ENCODE measurements at places on chromosomes 2 and 18.

DNA sequence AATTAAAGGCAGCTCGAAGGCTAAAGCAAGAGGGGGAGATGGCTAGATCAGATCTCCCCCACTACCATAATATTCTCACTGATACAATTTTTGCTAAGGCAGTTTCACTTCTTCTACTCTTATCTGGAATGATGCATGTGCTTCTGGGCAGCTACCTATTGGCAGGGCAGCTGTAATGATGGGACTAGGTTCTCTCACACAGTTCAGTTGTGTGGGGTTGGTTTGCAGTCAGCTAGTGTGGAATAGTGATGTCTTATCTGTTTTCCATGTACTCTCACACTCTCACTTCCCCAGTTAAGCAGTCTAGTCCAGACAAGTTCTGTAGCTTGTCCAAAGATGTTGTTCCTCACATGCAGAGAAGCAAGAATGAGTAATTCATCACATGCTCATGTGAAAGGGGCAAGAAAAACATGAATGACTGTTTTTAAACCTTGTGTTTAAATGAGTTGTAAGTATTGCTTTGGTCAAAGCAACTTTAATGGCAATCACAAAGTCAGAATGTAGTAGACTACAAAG lies 836.1 kb downstream of the CBLN2 start:
- no peak for DNase-seq

DNA sequence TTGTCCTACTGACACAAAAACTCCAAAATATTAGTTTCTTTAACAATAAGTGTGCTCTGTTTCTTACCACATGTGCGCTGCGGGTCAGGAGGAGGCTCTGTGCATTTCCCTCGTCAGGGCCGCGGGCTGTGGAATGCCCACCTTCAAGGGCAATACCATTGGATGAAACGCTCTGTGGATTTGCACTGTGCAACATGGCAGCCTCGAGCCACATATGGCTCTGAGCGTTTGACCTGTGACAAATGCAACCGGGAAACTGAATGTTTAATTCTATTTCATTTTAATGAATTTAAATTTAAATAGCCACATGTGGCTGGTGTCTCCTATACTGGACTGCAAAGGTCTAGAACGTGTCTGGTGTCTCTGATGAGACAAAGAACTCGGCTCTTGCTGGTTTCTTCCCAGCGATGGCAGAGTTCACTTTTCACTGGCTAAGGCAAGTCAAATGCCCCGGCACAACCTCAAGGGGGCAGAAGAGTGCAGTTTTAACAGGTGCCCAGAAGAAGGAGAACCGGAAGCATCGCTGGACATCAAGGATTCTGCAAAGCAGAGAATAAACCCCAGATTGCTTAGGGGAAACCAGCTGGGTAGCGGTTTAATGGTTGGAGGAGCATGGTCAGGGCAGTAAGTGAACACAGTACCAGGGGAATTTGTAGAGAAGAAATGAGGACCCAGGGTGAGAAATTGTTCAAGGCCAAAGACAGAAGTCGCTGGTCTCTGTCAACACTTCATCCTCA lies 37.0 kb upstream of the TMEM18 start:
- DNase-seq: peak; percentile 12

DNA sequence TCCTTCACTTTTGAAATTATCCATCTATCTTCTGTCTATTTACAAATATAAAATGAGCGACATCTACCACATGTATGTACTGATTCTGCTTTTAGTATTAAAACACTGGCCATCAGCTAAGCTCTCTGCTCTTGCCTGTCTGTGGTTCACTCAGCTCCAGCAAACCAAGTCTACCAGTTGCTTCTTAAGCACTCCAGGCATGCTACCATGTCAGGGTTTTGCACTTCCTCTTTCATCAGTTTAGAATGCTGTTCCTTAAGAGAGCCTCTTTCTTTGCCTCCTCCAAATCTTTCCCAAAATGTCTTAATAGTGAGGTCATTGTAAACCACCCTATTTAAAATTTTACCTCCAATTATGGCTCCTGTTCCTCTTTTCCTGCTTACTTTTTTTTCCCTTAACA lies 59.5 kb downstream of the SCN3A start:
- no peak for DNase-seq

DNA sequence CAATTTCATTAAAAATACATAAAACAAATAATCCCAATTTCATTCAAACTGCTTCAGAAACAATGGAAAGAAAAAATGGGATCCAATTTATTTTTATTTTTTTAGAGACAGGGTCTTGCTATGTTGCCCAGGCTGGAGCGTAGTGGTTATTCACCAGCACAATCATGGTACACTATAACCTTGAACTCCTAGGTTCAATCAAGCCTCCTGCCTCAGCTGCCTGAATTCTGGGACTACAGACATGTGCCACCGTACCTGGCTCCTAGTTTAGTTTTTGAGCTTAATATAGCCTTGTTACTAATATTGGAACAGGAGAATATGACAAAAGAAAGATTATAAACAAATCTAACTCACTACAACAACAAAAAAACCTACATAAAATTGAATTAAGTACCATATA lies 34.2 kb downstream of the SAP130 start:
- DNase-seq: no peak

DNA sequence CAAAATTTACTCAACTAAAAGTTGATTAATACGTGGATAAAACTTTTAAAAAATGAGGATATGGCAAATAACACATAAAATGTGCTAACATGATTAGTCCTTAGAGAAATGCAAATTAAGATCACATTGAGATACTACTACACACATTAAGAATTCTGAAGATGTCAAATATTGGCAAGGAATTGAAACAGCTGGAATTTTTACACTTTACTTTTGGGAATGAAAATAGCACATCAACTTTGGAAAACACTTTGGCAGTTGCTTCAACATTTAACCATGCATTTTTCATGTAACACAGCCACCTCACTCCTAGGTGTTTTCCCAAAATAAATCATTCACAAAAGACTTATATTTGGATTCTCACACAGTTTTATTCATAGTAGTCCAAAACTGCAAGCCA lies 687.9 kb upstream of the SETBP1 start:
- no peak for DNase-seq

DNA sequence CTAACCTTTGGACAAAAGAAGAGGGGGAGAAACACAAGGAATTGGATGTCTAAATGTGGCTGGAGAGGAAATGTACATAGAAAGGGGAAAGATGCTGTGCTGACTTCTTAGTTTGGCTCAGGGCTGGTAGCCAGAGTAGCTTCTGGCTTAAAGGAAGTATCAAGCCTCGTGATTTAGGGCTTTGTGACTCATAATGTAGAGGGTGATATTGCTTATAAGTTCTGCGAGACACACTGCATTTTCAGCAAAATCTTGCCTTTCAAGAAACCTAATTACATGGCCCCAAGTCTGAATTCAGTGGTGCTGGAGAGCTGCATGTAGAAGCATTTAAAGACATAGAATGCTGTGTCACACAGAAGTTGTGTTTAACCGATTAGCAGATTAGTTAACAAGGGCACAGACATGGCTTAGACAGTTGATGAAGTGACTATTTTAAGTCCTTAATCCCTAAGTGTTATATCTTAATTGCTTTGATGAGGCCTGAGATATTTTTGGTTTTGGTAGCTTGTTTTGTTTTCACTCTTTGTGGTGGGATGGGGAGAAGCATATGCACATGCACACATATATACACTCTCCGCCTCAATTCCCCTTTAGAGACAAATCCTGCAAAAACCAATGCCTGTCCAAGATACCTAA lies 66.4 kb downstream of the EPAS1 start:
- peak; percentile 18 for DNase-seq

DNA sequence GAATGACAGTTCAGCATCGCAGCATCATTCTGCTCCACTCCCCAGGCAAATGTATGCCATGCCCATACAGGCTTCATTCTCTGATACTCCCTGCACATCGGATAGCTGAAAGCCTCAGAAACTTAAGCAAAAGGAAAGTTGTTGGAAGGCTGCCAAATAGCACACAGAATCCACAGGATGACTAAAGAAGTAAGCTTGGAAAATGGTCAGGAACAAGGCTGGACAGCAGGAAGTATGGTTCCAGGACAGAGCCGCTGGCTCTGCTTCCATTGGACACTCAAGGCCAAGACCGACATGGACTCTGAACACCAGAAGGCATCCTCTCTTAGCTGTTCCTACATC lies 256.5 kb downstream of the CDH20 start:
- DNase-seq: no peak

DNA sequence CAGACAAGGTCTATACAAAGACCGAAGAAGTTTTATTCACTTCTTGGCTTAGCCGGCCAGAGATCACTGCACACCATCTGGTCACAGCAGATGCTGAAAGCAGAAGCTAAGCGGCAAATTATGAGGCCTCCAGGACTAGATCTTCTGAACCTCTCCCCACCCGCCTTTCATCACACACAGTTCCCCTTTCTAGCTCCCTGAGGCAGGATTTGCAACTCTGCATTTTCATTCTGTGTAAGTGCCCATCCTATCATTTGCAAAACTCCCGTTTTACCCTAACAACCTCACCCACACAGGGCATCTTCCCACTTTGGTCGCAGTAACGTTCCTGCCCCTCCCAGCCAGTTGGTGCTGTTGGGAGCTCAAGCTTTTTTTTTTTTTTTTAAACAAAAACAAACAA lies 3.1 kb upstream of the MOB1A start:
- DNase-seq: no peak

DNA sequence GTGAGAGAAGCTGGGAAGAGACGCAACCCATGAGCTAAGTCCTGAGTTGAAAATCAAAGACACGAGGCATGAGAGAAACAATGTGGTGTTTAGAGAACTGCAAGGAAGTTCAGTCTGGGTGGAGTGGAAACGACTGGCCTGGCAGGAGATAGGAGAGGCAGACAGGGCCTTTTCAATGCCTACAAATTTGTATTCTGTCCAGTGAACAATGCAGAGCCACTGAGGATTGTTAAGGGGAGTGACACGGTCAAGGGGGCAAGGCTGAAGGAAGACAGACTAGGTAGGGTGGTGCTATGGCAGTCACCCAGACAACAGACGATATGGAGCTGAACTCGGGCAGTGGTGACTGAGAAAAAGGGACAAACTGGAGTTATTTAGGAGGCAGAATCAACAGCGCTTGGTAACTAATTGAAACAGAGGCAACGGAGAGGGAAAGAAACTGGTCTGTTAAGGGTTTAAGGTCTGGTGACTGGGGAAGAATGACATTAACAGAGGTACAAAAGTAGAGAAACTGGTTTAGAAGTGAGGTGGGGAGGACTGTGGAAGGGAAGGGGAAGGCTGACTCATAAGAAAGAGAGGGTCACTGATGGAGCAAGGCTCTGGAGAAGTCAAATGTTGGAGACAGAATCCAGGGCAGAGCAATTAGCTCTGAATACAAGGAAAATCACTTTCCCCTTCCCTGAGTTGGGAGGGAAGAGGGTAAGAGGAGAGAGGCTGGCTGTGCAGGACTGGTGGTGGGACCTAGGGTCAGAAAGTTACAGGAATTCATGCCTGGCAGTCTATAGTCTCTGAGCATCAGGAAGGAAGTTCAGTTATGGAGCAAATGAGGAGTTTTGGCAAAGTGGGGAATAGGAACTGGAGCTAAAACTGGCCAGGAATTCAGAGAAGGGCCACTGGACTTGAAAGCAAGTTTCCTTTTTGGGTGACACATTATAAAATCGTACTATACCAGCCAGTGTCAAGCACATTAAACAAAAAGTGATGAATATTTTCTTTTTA lies 63.4 kb upstream of the CHRNA1 start:
- DNase-seq: no peak

DNA sequence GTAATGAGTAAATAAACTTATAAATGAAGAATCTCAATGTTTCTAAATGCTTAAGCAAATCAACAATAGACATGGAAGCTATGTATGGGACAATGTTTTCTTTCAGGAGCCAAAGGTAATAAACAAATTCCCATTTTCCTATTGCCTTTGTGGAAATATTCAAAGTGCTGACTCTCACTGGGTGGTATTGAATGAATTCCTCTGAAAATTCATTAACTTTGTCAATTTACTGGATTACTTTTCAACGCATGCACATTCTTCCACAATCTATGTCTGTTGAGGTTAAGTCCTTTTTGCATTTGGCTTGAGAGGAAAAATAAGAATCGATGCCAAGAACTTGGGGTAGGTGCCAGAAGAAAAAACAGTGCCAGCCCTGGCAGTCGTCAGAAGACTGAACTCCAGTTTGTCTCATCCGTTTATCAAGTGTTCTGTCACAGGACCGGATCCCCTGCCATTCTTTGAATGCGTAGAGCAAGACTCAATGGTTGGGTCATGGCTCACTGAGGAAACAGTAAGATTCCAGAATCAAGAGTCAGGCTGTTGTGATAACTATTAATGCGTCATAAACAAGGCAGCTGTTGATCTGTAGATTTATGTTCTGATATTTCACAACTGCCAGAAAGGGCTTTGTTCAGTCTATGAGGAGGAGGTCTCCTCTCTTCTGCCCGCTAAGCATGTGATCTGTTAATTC lies 133.3 kb downstream of the GFPT1 start:
- DNase-seq: peak; percentile 69

DNA sequence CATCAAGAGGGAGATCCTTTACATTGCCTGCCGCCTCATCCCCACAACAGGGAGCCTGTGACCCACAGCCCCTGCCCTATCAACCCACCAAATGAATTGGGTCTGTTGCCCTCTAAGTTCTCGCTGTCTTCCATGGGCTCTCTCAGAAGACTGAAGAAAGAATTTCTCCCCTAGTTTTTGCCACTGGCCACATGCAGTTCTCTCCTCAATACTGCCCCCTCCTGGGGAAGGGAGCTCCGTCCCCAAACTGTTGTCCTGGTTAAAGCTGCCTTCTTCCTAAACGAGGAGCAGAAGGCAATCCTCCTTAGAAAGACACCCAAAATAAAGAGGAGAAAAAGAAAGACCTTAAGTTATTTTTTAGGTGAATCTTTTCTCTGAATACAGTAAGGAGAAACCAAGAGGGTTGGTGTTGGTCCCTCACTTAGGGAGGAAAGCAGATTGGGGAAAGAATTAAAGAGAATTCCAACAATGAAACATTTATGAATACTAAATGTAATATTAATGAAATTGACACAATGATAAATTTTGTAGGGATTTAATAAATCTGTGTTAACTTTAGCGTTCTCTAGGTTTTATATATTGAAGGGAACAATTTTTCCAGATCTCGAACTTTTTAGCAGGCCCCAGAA lies 31.1 kb upstream of the SATB2 start:
- no peak for DNase-seq

DNA sequence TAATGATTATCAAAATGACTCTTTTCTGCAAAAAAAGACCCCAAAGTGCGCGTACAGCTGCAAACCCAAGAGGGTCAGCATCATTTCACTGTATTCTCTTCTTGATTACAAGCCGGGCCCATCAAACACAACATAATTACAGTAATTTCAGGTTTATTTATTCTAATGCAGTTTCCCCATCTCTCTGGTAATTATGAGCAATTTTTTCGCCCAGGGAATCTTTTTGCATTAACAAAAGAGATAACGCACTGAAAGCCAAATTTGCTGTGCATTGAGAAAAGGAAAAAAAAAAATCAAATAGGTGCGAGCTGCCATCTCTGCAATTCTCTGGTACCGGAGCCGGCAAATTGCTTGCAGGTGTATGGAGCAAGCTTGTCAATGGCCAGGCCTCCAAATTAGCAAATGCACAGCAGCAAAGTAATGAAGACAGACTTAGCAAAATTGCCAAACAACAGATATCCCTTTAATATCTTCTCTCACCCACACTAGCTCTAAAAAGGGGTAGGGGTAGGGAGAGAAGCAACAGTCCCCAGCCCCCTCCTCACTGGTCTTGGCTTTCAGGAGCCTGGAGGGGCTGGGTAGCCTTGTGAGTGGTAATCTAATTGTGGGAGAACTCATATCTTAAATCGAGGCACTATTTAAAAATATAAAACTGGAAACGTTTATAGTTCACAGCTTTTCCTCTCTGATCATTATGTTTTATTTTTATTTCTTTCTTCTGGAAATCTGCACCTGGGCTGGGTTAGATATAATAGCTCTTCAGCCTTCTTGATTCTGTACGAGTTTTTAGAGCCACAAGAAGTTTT lies 6.7 kb downstream of the DLX1 start:
- DNase-seq: no peak
